ENCODE measurements at places on chromosomes 1 and 21.

- no peak for DNase-seq
Measured at GRCh38 chr1:167175901-167176300, 44.8 kb upstream of the POU2F1 start.

- DNase-seq: no peak
Measured at GRCh38 chr1:157137046-157137407, 1.2 kb downstream of the ETV3 start.

- DNase-seq: no peak
Measured at GRCh38 chr1:117886101-117886795, 43.2 kb downstream of the GDAP2 start.

GRCh38 chr1:237244778-237245177 lies 202.8 kb downstream of the RYR2 start:
- DNase-seq: no peak

GRCh38 chr1:50972766-50973165 lies 2.7 kb downstream of the CDKN2C start:
- no peak for DNase-seq

GRCh38 chr1:112722601-112723510 lies 7.7 kb upstream of the PPM1J start:
- DNase-seq: no peak

DNA sequence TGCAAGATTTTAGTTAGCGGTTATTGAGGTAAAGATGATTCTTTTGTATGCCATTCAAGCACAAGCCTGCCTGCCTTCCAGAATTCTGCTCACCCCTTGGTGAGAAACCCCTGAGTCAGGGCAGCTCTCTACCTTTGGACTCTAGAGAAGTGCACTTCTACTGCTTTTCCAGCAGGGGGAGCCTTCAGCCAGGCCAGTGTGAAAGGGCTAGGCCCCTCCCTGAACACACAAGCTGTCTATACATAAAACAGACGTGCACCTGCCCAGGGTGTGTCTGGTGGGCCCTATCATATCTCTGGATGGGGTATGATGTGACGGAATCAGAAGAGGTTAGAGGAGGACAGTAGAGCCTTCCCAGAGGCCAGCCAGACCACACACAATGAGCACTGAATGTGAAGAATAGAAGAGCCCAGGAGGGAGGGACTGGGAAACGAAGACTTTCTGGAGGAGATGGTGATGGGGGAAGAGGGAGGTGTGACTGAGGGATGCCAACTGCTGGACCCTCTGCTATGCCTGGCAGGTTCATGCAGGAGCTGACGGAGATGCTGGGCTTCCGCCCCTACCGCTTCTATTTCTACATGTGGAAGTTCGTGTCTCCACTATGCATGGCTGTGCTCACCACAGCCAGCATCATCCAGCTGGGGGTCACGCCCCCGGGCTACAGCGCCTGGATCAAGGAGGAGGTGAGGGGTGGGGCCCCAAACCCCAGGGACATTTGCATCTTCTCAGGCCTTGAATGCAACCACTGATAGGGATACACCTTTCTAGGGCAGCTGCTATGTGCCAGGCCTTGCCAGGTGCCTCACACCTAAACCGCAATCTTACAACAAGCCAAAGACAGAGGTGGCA lies 13.0 kb upstream of the KCNC4 start:
- peak; percentile 52 for DNase-seq

GRCh38 chr1:163523375-163524029 lies 201.7 kb downstream of the NUF2 start:
- no peak for DNase-seq

DNA sequence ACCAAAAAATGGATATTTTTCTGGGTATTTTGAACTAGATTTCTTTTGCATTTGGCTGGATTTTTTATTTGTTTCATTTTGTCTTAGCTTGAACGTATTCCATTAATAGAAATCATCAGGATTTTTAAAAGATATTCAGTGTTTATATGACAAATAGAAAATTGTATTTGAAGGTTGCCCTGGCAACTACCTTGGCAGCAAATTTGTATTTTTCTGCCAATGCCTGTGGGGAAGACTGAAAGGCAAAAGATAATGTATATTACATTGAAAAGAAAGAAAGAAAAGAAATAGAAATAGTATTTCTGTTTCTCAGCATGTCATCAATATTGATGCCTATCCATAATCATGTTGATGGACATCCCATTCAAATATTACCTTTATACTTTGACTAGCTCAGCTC lies 16.8 kb downstream of the VCAM1 start:
- DNase-seq: no peak

- peak; percentile 30 for DNase-seq
Measured at GRCh38 chr1:98053471-98054366, 132.9 kb upstream of the DPYD start.

DNA sequence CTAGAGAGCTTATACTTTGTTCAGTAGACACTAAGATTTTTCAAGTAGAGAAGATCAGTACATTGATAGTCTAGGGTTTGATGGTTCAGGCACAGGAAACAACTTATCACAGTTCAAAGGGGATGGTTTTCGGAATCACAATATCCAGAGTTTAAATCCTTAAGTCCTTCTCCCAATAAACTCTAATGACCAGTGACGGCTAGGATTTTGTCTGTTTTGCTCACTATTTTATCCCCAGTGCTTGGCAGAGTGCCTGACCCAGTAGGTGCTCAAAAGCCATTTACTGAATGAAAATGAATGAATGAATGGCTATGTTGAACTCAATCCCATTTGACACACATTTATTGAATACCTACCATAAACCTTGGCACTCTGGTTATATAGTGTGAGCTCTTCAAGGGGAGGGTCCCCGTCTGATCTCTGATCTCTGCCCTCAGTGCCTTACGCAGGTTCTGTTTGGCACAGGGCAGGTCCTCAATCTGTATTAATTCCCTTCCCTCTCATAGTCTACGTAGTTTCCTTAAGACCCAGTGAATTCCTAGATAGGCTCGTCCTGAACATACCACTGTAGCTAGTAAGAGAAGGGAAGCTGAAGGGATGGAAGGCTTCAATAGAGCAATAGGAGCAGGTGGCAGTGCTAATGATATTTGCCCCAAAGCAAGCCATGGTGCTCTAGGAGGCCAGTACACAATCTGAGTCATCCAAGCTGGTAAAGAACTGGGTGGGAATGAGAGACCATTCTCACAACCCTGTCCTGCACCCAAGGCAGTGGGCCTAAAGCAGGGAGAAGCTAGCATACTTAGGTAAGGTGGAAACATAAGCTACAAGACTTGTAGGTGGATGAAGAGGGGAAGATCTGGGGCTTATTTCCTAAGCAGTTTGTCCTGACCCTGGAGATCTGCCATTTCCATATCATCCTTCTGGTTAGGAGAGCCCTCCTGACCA lies 53.4 kb downstream of the DMAP1 start:
- DNase-seq: no peak

DNA sequence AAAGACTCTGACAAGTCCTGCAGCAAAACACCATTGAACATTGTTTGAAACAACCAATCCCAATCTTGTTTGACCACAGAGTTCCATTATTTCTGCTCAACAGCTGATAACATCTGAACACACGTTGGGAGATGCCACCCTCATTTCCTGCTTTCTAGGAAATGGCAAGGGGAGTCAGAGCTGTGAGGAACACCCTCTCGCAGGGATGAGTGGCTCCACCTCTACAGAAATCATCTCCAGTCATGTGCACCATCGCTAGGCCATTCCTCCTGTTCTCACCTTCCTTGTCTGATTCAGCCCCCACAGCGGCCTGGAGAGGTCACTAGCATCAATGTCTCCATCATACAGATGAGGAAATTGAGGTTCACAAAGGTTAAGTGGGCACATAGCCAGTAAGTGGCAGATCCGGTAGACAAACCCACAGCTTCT lies 22.4 kb upstream of the RUNX3 start:
- DNase-seq: no peak

GRCh38 chr1:96538883-96539282 lies 182.7 kb upstream of the PTBP2 start:
- DNase-seq: no peak

DNA sequence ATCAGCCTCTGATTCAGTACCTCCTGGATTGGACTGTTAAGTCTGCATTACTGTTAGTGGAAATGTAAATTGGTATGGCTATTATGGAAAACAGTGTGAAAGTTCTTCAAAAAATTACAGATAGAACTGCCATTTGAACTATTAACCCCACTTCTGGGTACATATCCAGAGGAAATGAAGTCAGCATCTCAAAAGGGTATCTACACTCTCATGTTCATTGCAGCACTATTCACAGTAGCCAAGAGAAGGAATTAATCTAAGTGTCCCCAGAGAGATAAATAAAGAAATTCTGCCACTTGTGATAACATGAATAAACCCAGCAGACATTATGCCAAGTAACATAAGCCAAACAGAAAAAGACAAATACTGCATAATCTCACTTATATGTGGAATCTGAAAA lies 676.0 kb downstream of the PLA2G4A start:
- no peak for DNase-seq

Measured in activated CD4-positive, CD25-positive, alpha-beta regulatory T cell (primary cell).